ENCODE measurements at places on chromosomes 6 and 20.
A peak's percentile ranks its signal among the peaks of the same experiment; 100 is the strongest.

- no peak for DNase-seq
Measured at GRCh38 chr6:128158496-128158895, 257.6 kb upstream of the THEMIS start.

DNA sequence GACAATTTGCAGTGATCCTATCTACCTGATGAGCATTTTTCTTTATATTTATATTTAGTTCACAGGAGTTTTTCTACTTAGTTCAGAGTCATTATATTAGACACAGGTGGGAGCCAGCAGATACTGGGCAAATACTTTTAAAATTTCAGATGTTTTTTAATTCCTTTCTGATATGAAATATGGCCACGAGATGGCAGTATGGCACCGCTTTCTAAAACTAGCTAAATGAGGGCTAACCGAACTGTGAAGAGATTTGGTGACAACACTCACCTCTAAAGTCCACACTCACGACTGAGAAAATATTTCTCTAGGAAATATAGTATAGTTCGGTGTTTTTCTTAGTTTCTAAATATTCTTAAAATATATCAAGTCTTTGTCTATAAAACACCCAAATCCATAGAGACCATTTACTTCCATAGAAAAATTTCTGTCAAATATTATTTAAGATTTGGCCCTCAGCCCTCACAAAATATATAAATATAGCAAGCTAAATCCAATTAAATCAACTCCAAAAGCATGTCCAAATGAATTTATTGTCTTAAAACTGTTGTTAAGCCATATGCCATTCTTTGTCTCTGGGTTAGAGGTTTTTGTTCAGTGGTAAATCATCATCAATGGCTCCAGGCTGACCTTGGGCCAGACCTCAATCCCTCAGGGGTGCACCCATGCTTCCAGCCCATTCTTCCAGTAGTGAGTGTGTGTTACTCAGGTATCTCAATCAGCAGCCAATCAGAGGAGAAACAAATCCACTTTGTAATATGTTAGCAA is 63.6 kb downstream of the HUS1B start:
- DNase-seq: no peak

DNA sequence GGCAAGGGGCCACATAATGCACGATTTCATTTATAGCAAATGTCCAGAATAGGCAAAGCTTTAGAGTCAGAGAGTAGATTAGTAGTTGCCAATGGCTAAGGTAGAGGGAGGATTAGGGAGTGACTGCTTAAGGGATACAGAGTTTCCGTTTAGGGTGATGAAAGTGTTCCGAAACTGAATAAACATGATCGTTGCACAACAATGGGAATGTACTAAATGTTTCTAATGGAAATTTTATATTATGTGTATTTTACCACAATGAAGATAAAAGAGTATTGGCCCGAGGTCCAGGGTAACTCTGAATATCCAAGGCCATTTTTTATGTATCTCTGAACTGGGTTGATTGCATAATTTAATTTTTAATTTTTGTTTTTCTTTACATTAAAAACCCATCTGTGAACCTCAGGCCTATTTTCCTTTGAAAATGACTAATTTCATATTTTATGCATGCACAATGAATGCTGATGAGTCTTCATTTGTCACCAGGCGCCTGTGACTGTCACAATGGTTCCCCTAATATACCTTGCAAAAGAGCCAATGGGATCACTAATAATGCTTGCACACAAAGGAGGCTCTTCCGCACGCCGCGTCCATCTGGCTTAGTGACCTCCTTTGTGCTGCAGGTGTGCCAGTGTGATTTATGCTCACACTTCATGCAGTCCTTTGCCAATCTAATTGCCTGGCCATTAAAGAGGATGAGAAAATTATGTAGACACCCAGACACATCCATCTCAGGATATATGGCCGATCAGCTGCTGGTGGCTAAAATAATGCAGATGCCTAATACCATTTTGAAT is 612.5 kb downstream of the CDH26 start:
- DNase-seq: no peak

DNA sequence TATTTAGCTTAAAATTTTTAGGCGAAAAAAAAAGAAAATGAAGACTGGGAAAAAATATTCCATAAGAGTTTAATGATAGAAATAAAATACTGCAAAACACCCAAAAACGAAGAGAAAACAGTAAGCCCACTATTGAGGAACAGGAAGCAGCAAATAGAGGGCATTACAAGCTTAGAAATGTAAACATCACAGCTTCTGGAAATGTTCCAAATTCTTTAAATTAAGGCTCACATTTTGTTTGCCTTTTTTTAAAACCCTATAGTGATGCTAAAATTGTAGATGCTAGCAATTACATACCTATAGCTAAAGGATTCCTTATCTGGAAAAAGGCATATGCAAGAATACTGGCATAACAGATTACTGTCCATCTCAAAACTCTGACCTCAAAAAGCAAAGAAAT is 248.6 kb downstream of the KHDRBS2 start:
- DNase-seq: no peak

DNA sequence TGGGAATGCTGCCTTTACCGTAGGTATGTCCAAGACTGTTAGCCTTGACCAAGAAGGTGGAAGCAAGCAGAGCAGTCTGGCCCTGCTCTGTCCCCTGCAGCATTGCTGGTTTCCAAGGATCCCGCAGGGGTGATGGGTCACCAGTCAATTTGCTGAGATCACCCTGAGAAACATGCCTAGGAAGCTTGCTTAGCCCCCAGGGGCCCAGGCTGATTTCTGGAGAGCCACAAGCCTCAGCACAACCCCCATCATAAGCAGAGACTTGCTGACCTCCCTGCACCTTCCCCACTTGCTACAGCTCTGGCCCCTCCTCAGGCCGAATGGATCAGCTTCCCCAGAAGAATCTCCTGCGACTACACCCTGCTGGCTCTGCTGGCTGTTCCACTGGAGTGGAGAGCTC is 21.5 kb downstream of the ARHGAP40 start:
- DNase-seq: no peak

DNA sequence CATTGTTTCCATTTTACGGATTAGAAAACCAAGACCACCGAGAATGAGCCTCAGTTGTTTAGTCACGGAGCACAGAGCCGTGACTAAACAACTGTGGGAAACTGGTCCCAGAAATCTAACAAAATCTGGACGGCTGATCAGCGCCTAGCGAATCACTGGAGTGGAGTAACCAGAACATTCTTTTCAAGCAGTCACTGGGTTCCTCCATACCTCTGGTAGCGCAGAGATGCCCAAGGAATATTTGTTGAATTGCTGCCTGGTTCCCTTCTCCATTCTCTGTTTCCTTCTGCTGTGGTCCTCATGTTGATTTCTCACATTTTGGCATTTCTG is 62.0 kb downstream of the GPX5 start:
- no peak for DNase-seq

GRCh38 chr6:137846772-137847313 is 20.2 kb upstream of the TNFAIP3 start:
- DNase-seq: peak; percentile 84

GRCh38 chr20:21517566-21518277 is 3.9 kb upstream of the NKX2-2 start:
- DNase-seq: no peak

GRCh38 chr6:19067165-19067564 is 680.0 kb downstream of the RNF144B start:
- DNase-seq: no peak

- DNase-seq: no peak
Measured at GRCh38 chr20:35394271-35394670, 17.5 kb downstream of the UQCC1 start.

DNA sequence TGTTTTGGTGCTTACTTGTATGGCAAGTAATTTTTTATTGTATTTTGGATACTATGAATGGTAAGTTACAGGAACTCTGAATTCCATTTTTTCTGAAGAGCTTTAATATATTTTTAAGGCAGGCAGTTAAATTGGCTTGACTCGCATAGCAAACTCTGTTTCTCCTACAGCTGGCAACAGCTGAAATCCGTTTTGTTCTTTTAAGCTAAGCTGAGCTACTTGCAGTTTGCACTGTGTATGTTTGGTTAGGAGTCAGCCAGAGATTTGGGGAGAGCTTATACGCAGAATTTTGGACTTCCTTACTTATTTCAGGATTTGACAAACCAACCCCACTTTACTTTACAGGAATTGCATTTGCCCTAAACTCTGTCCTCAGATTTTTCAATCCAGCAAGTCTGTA is 179.1 kb downstream of the COL19A1 start:
- no peak for DNase-seq

DNA sequence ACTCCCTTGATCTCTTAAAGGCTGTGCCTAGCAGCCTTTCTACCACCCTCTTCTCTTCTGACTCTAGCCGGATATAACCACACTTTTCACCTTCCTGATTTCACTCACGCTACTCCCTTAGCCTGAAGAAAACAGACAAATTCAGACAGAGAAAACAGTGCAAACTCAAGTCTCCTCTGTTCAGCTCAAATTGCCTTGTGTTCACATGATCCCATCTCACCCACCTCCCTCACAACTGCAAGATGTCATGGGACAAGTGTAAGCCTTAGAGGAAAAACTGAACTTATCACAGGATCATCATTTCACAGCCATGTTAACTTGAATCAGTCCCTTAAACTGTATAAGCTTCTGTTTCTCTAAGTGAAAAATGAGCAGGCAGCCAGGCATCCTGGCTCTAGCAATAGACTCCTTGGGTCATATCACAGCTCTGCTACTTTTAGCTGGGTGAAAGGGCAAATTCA is 66.5 kb upstream of the TENT5A start:
- DNase-seq: no peak

- DNase-seq: no peak
Measured at GRCh38 chr6:107304421-107305025, 154.8 kb downstream of the PDSS2 start.

DNA sequence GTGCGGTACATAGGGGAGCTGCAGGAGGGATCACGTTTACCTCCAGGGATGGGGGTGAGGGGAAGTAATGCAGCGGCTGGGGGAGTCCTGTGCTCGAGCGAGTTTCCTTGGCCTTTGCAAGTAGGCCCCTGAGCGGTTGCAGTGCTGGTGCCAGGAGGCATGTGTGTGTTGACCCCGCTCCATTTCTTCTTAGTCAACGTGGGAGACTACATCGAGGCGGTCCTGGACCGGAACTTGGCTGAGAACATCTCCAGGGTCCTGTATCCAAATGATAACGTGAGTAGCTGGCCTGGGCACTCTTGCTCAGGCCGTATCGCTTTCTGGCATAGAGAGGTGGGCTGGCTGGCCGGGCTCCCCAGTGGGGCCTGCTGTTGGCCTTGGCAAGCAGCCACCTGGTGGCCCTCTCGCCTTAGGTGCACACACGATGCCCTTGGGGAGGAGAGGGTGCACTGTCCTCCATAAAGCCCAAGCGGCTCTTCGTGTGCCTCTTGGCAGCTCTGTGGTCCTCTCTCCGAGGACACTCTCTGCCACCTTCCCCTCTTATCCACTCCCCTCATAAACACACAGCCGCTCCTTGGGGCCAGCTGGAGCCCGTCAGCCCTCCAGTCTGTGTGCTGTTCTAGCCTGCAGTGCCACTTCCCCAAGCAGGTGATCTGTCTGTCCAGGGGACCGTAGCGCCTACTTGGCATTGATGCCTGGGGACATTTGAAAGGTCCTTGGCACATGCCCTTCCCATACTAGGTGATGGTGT is 29.3 kb downstream of the PYGB start:
- peak; percentile 72 for DNase-seq

- DNase-seq: no peak
Measured at GRCh38 chr20:48490961-48491831, 336.6 kb downstream of the PREX1 start.

- no peak for DNase-seq
Measured at GRCh38 chr6:143961886-143962878, 45.9 kb downstream of the PLAGL1 start.

GRCh38 chr6:163260111-163260895 is 154.2 kb upstream of the QKI start:
- no peak for DNase-seq

GRCh38 chr20:40702504-40702903 is 13.5 kb upstream of the MAFB start:
- no peak for DNase-seq

DNA sequence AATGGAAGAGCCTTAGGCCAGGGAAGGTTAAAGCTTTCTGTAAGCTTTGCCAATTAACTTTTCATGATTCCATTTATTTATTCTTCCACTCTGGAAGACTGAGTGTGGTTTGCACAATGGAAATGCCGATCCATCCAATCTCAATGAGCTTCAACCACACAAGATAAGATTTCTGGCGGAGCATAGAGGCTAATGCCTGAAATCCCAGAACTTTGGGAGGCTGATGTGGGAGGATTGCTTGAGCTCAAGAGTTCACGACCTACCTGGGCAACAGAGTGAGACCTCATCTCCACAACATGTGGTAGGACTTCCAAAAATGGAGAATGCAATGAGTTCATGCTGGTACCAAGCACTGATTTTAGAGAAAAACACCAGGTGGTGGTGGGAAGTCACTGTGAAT is 6.2 kb downstream of the ENPP1 start:
- no peak for DNase-seq

GRCh38 chr6:164114051-164114450 is 699.5 kb downstream of the QKI start:
- no peak for DNase-seq

GRCh38 chr20:2946988-2947961 is 74.0 kb downstream of the PTPRA start:
- no peak for DNase-seq

DNA sequence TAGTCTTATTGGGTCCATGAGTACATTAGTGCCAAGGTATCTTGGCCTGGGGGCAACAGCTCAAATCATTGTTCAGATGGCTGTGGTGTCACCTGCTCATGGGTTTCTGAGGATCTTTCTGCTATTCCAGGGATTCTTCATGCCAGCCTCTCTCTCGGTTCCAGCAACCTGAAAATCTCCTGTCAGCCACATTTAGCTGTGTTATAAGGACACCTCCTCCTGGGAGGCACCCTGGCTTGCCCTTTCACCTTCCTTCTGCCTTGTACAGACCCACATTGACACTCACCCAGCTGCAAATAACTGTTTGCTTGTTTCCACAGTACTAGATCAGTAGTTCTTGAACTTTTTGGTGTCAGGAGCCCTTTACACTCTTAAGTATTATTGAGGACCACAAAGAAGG is 159.9 kb downstream of the GRM4 start:
- DNase-seq: no peak

GRCh38 chr20:4449957-4450715 is 271.6 kb upstream of the PRND start:
- no peak for DNase-seq

GRCh38 chr6:118284736-118285360 is 263.2 kb upstream of the PLN start:
- DNase-seq: no peak
